Forelimb muscle (tissue), 1 donor: ENCODE measurements at places on chromosomes 7 and 10. TPM values are rescaled to one million over a fixed set of nuclear protein-coding genes. Genes with fewer than 3 reads are reported as not detected.

DNA sequence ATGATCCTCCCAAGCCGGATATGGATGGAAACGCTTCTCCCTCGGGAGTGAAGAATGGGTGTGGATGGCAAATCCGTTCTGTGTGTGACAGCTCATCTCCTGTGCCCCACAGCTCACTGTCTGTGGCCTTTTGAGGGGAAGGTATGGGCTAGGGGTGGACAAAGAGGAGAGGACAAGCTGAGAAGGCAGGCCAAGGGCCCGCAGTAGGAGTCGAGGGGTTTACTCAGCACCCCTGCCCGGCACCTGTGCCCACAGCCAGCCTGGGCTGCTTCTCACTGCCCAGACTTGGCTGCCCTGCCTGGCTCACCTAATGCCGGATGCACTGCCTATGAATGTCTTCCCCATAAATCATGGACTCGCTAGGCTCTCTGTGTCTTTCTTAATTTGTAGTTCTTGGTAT lies 503.8 kb downstream of the TCERG1L start:
- no peak for DNase-seq

DNA sequence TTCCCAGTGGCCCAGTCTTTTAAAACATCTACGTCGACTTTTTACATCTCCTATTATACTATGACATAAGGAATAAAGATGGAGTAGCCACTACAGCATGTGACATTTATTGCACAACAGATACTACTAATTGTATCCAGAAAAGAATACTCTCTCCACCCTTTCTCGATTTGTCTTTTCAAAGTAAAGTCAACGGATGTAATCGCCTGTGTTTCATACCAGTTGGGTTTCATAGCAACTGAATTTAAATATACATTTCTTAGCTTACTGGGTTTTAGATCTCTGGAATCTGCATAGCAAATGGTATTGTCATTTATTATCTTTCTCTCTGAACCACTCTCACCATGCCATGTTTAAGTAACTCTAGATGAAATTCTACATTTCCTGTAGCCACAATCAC lies 86.4 kb upstream of the TRIL start:
- DNase-seq = no peak

Gene EPHB4
- polyA plus RNA-seq = 38.8 TPM

DNA sequence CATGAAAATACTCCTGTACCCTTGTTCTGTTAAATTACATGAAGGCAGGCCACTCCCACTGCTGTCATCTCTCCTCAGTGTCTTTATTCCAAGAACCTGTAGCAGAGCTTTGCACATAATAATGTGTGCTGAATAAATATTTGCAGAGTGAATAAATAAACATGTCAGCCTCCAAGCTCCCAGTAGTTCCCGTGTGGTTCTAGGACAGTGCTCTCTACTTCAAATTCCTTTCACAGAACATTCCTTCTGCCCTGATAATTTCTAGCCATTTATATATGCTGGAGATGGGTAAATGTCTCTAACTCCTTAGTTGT lies 20.3 kb upstream of the HYAL4 start:
- DNase-seq = no peak

GRCh38 chr7:51450541-51450940 lies 133.9 kb upstream of the COBL start:
- DNase-seq = no peak

- no peak for DNase-seq
Observed at GRCh38 chr10:45451407-45451806, 77.4 kb downstream of the ALOX5 start.

Gene RADIL
- 2.9 TPM for polyA plus RNA-seq

GRCh38 chr10:112471878-112472487 lies 25.0 kb downstream of the VTI1A start:
- DNase-seq = peak; percentile 25

DNA sequence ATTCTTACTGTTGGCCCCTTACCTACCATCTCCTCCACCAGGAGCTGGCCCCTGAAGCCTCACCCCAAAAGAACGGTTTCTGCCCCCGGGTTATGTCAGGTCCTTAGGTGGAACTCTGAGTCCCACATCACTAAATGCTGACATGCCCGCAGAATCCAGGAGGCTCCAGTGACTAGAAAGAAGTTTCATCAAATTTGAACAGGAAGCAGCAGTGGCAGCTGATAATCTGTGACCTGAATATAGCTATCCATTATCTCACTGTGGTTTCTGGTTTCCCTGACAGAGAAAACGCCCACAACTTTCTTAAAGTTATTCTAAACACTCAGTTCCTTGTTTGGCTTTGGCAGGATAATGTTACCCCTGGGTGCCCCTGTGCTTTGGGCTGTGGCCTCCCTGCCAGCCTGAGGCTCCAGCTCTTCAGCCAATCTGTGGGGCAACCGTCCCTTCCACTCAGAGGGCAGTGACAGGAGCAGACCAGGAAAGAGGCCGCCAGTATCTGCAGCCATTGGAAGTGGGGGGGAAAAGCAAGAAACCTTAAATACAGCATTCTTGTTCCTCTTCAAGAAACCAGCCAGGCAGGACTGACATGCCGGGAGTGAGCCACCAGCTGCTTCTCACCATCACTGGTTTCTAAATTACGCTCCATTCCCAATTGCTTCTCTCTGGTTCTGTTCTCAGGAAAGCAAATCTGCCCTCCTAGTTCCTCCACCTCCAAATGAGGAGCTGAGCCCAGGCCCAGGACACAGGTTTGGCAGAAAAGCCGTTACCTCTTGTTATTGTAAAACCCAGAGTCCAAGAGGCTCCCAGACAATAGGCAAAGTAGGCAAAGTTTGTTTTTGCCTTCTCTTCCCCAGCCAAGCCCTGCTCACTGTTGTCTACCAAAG lies 41.2 kb upstream of the VCL start:
- DNase-seq = no peak

- peak; percentile 89 for DNase-seq
Observed at GRCh38 chr10:89278034-89278535, 23.8 kb upstream of the IFIT2 start.

DNA sequence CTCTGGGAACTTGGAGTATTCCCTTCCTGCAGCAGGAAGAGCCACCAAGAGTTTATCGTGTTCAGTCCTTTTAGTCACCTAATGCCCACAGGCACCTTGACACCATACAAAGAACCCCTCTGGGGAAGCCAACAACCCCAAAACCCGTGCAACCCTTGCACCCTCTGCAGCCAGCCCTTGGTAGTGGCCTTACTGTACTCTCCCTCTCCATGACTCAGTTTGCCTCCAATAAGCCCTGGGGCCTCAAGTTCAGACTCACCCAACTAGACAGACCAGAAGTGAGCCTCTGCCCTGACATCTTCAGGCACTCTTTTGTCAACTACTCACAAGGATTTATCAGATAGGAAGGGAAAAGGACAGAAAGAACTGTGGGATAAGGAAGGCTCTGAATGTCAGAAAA lies 30.9 kb downstream of the KCNMA1 start:
- no peak for DNase-seq

DNA sequence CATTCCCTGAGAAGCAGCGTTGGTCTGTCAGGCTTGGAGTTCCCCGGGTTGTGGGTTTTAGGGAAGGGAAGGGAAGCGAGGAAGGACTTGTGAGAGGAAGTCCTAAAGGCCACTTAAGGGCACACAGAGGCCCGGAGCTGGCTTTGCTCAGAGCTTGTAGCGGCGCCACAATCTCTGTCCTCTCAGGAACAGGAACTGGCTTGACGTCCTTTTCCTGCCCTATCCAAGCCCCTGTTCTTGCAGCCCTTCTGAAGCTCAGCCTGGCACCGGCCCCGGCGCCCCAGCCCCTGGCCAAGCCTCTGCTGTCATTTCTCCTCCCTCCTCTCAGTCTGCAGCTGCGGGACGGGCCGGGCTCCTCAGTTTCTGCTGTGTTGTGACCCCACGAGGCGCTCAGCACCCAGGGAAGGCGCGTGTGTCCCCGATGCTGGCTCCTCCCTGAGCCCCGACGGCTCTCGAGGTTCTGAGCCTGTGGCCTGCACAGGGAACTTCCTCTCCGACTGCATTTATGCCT lies at the start of gene GIMAP8:
GIMAP8 (plus strand) TSS at position 140 of the 511 bp plus-strand sequence. CDS start 16,069 bp downstream, outside the sequence.
- no peak for DNase-seq

DNA sequence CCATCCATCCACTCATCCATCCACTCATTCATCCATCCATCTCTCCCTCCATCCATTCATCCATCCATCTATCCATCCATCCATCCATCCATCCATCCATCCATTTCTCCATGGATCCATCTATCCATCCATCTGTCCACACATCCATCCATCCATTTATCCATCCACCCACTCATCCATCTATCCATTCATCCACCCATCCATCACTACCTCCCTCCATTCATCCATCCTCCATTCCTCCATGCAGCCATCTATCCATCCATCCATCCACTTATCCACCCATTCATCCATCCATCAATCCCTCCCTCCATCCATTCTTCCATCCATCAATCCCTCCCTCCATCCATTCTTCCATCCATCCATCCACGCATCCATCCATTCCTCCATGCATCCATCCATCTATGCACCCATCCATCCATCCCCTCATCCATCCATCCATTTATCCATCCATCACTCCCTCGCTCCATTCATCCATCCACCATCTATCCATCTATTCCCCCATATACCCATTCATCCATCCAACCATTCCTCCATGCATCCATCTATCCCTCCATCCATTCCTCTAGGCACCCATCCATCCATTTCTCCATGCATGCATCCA lies 21.1 kb downstream of the ELN start:
- DNase-seq = no peak

- no peak for DNase-seq
Observed at GRCh38 chr10:44460416-44460815, 75.5 kb upstream of the CXCL12 start.
